Coronary artery (tissue), 2 donors: ENCODE measurements at places on chromosomes 12 and 14.

DNA sequence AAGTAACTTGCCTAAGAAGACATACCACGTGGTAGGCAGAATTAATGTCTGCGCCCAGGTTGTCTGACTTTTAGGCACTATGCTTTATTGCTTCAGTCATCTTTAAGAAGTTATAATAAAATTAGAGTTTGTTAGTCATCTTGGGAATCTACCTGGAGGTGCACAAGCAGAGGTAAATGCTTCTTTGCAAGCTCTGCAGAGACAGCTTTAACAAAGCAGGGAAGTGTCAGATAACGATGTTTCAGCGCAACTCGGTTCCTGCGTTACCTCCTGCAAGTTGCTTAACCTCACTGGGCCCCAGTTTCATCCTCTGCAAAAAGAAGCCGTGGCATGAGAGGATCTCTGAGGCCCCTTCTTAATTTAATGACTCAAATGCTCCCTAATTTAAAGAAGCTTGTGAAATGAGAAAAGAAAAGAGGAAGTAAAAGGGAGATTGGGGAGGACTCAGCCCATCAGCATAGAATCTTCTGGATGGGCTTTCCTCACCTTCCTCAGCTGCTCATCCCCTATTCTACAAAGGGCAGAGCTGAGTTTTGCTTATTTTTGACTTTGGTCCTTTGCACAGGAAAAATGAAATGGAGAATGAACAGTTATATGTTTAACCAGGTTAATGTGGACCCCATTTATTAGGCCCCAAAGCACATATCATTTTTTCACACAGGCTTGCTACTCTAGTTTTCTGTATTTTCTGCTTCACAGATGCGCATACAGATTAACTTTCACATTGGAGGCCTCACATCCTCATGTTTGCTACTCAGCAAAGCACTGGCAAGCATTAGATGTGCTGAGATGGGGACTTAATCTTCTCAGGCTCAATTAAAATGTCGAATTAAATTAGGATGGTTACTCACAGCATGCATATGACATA is 5.1 kb downstream of the ARHGDIB start:
- no peak for DNase-seq

- no peak for DNase-seq
These were observed 1.8 kb upstream of the ZNF839 start for GRCh38 chr14:102317564-102318248.

DNA sequence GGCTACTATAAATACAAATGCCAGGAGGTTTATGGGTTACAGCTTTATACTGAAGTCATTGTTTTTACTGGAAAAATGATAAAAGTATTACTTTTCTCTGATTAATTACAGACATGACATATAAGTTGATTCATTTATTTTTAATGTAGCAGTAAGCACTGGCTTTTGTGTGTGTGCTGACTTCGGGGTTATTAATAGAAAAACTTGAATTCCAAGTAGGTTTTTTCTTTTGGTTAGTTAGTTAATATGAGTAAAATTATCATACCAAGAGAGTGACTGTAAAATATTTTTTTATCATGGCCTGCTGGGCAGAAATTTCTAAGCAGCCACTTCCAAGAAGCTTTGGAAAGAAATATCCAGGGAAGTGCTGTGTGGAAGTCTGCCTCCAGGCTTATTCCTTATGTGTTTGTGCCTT is 56.4 kb downstream of the IFT81 start:
- no peak for DNase-seq

DNA sequence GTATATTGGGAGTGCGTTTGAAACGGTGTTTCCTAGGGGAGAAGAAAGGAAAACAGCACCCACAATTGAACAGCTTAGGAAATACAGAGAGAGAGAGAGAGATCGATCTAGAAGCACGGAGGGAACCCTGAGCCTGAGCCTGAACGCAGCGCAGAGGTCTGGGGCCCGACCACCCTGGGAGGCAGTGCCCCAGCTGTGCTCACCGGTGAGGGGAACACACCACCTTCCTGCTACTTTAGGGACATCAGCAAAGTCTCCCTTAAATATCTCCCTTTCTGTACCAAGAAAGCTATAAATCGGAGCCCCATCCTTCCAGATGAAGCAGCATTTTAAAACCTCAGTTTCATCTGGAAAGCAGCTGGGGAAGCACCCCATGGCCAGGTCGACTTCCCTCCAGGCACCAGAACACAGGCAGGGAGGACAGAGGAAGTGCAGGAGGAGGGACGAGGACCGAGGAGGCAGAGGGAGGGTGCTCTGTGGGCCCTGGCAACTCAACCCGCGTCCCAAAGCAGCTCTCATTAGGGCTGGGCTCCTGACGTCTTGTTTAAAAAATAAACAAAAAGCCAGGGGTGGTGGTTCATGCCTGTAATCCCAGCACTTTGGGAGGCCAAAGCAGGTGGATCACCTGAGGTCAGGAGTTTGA is 12.2 kb downstream of the RIMBP2 start:
- peak; percentile 45 for DNase-seq

GRCh38 chr14:66403183-66403582 is 83.0 kb upstream of the CCDC196 start:
- DNase-seq = no peak

- no peak for DNase-seq
These were observed 67.6 kb downstream of the ADCK1 start for GRCh38 chr14:77867476-77867875.

DNA sequence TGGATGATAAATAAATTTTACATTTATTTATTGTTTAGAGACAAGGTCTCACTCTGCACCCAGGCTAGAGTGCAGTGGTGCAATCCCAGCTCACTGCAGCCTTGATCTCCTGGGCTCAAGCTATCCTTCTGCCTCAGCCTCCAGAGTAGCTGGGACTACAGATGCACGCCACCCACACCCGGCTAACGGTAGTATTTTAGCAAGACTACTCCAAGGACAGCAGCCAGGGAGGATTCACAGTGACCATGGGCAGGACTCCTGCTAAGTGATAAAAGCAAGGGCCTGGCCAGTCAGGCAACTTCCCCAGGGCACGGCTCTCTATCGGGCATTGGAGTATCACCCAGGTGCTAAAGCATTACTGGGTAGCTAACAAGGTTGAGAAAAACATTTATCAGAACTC is 55.4 kb downstream of the ARL6IP4 start:
- no peak for DNase-seq
